ENCODE measurements at places on chromosomes 13 and 19.

- DNase-seq = no peak
These were observed 5.6 kb upstream of the ARRDC2 start for GRCh38 chr19:18002347-18002850.

DNA sequence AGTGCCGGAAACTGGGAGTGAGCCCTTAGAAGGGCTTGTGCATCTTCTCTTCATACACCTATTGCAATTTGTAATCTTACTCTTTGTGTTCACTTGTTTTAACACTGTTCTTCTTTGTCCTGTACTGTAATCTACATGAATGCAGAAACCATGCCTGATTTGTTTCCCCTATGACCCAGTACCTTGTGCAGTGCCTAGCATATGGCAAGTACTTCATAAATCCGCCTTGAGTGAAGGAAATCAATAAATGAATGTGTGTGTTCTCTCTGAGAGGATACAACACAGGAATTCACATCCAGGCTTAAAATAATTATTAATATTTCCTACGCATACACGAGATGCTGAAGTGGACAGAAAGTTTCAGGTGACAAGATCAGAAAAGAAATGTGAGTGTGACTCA is 172.6 kb downstream of the GPC6 start:
- DNase-seq = no peak

DNA sequence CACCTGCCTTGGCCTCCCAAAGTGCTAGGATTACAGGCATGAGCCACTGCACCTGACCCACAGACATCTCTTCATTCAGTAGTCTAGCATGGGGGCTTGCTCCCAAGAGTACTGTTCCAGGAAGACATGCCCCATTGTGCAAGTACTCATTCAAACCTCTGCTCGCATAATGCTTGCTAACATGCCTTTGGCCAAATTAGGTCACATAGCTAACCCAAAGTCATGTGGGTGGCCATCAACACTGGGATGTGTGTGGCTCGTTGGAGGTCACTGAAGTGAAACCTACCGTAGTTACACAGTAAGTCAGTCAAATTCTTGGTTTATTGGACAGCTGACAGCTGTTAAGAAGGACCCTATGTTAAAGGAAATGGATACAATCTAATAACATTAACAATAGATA is 20.3 kb downstream of the RFXAP start:
- no peak for DNase-seq

DNA sequence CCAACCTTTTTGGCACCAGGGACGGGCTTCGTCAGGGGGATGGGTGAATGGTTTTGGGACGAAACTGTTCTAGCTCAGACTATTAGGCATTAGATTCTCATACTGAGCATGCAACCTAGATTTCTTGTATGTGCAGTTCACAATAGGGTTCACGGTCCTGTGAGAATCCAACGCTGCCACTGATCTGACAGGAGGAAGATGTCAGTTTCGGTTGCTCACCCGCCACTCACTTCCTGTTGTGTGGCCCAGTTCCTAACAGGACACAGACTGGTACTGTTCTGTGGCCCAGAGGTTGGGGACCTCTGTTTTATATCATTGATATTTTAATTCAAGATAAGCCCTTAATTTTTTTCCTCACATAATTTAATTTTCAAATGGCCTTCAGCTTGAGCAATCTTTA is 26.7 kb upstream of the TDRD3 start:
- no peak for DNase-seq

GRCh38 chr13:71880753-71881541 is 13.9 kb upstream of the DACH1 start:
- no peak for DNase-seq

DNA sequence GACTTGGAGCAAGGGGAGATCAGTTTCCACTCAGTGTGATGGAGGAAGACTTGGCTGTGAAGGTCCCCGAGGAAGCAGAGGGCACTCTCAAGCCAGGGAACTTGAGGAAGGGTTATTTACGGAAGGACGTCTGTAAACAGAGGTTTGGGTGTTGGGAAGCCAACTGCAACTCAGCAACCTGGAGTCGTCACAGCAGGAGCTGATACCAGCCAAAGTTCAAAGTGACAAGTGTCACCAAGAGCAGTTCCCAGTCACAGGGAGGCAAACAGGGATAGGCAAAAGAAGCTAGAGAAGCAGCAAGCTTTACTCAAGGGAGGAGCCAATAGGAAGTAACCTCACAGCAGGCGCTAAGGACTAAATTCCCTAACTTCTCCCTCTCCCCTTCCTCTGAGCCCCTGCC is 205.5 kb downstream of the EFNB2 start:
- DNase-seq = no peak

GRCh38 chr13:30665638-30666037 is 47.9 kb downstream of the USPL1 start:
- no peak for DNase-seq

GRCh38 chr13:50080911-50081678 is 65.9 kb downstream of the KCNRG start:
- DNase-seq = peak; percentile 22

GRCh38 chr13:38687246-38688229 is 661 bp downstream of the FREM2 start:
- DNase-seq = no peak

GRCh38 chr19:45253396-45254027 is 2.4 kb downstream of the MARK4 start:
- DNase-seq = no peak

DNA sequence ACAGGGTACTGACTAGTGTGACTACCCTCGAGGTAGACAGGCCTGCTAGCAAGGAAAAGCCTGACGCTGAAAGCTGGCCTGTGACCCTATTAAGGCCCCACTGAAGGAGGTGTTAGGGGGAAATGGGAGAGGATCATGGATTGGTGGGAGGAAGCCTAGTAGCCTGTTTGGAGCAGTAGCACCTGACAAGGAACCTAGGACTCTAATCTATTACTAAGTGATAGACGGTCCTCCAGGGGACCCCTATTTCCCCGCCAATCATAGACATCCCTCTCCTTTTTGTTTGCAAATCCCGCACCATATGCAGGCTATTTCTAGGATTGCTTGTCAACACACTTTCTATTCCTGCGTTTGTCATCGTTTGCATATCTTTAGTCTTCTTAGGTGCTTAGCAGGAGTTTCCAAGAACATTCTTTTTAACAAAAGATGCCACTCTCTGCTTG is 1338.8 kb upstream of the MIR17HG start:
- no peak for DNase-seq

GRCh38 chr13:94716016-94716415 is 3.7 kb upstream of the SOX21 start:
- no peak for DNase-seq

DNA sequence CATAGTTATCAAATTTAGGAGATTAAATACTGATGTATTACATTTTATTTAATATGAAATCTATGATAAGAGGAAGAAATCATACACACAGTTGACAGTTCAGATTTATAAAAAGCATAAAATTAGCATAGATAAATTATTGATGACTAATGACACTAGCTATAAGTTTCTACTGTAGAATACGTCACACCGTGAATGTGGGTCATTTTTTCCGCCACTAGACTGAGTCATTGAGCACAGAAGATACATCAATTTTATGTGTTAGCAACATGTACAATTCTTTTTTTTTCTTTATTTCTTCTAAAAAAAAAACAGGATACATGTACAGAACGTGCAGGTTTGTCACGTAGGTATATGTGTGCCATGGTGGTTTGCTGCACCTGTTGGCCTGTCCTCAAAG is 22.2 kb downstream of the AP2S1 start:
- peak; percentile 68 for DNase-seq
